Nephron progenitor cell (in vitro differentiated cells): ENCODE measurements at places on chromosomes 5 and 9.
A peak's percentile ranks its signal among the peaks of the same experiment; 100 is the strongest.

DNA sequence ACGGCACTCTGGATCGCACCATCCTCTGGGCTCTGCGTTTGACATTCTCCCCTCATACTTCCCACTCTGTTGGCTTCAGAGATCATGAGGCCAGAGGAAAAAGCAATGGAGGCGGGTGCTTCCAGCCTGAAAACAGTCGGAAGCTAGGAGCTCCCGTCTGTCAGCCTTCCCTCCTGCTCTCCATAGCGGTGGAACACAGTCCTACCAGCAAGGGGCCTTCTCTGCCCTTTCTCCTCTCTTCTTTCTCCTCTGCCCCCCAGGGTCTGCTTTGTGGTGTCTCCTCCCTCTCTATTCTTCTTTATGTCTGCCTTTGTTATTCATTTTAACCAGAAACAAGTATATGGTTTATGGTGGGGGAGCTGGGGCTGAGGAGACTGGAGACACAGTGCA is 152.5 kb upstream of the NFIB start:
- DNase-seq = no peak

- DNase-seq = no peak
Measured at GRCh38 chr5:88724201-88724600, 158.8 kb downstream of the MEF2C start.

GRCh38 chr9:100013573-100013972 is 85.2 kb downstream of the ERP44 start:
- no peak for DNase-seq

DNA sequence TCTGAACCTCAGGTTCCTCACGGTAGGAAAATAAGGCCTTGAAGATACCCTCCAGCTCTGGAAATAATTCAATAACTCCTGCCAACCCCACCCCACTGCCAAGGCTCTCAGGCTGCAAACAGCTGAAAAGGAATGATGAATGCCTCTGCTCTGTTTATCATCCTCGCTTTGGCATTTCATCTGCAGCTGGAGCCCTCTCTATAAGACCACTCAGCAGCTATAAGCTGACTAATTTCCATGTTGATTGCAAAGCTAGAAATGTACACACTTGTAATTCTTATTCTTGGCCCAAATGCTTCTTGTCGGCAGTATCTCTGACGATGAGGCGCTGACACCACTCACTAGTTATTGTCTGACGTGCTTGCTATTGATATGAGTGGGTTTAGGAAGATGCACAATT is 408.4 kb upstream of the NMUR2 start:
- DNase-seq = no peak

DNA sequence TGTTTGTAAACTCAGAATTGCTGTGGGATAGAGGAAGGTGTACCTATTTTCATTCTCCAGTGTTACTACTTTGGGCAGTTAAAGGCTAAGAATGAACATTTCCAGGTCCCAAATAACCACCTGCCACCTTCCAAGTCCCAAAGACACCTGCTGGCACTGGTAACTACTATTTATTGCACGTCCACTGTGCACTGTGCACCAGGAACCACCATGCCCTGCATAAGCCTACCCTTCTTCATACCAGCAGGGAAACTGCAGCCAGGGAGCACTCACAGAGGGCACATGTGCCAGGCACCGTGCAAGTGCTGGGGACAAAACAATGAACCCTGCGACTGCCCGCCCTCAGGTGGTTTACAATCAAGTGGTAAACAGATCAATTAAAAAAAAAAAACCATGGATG is 34.9 kb downstream of the RAPGEF1 start:
- no peak for DNase-seq

GRCh38 chr5:169974121-169974770 is 6.0 kb downstream of the INSYN2B start:
- no peak for DNase-seq

GRCh38 chr9:123820139-123820538 is 109.8 kb downstream of the DENND1A start:
- no peak for DNase-seq

- no peak for DNase-seq
Measured at GRCh38 chr9:110410961-110411360, 73.3 kb upstream of the TXNDC8 start.

GRCh38 chr9:70475211-70475610 is 60.8 kb upstream of the KLF9 start:
- peak; percentile 14 for DNase-seq

- no peak for DNase-seq
Measured at GRCh38 chr5:149297340-149298025, 25.8 kb downstream of the AFAP1L1 start.

- no peak for DNase-seq
Measured at GRCh38 chr5:84985148-84985547, 600.5 kb upstream of the EDIL3 start.

DNA sequence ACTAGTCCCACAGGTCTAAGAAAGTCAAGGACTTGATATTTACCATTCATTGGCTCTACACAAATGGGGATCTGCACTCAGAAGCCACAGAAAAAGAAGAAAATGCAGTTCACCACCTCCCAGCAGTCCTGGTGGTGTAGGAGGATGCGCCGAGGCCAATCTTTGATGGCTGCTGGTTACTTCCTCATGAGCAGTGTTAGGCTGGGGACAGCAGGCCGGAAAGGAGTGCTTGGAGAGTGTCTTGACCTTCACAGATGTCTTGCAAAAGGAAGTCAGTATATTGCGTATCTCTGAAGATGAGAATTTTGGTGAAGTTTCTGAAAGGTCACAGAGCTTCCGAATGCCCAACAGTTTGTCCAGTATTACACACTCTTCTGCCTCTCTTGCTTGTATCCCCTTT is 597.0 kb downstream of the EBF1 start:
- DNase-seq = no peak

DNA sequence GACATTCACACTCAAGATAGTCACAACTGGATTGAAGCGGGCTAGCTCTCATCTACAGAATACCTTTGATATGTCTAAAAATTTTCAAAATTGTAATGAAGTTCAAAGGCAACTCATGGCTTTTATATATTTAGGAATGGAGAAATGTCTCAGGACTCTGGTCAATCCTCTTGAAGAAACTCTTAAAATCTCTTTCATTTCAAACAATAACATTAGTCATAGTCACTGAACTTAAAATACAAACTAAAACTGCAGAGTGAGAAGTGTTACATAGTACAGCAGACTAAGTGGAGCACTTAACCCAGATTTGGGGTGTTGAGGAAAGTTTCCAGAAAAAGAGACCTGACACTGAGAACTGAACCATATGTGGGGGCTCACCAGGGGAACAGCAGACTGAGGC is 20.7 kb downstream of the FANCC start:
- no peak for DNase-seq

DNA sequence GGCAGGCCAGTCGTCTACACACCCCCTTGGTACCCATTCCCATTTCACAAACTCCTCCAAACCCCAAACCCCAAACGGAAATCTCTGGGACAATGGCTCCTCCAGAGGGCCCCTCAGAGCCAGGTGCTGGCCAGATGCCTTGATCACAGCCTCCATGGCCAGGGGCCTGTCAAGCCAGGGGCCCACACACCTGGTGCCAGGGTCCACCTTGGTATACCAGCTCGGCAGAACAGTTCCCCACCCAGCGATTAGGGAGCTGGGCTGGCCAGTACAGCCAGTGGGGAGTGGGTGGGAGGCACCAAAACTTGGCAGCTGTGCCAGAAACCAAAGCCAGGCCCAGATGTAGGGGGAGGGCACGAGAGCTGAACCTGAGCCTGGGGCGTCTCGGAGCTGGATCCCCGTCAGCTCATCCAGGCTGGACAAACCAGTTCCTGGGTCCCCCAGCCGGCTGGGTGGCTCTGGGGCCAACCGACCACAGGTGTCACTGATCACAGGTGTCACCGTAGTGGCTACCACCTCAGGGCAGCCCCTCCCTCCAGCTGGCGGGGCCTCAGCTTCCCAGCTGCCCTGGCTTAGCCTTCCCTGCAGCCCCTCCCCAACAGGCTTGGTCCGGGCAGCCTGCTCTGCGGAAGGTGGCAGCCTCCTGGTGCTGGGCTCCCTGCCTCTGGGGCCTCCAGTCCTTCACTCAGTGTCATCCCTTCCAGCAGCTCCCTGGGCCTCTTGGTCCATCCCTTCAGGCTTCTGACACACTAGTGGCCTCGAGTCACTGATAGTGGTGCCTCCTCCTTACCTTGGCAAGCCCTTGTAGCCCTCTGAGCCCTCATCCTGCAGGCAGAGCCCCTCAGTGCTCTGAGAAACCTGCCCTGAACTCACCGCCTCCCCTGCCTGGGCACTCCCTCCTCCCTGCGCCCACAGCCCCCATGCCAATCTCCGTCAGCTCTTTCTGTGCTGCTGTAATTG is 6.6 kb upstream of the RMND5B start:
- DNase-seq = no peak

GRCh38 chr9:96423322-96423984 is 5.3 kb upstream of the ZNF367 start:
- DNase-seq = no peak

GRCh38 chr9:75358846-75359245 is 270.5 kb downstream of the OSTF1 start:
- no peak for DNase-seq

DNA sequence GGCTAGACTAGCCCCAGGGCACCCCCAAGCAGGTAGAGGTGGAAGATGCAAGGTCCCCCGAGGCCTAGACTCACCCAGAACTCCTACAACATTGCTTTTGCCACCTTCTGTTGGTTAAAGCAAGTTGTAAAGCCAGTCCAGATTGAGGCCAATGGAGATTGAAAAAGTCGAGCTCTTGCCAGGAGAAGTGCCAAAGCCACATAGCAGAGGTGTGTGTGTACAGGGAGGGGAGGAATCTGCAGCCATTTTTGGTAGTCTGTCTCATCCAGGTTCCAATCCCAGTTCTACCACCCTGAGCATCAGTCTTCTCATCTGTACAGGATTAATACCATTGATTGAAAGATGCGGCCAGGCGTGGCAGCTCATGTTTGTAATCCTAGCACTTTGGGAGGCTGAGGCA is 12.3 kb upstream of the URM1 start:
- no peak for DNase-seq

GRCh38 chr5:149583394-149583793 is 2.1 kb downstream of the ARHGEF37 start:
- no peak for DNase-seq

DNA sequence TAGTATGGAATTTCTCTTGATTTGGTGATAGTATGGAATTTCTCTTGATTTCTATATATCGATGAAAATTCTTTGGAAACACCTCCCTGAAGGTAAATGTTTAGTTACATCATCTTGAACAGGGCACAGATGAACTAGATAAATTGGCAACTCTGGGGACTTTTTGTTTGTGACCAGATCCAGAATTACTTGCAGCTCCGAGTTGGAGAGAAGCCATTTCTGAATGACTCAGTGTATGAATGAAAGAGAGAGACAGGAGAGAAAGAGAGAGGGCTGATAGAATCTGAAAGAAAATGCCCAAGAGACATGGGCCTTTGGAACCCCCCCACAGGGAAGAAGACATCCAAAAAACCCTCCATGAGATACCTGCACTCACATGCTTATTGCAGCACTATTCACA is 14.1 kb downstream of the TNFSF15 start:
- DNase-seq = no peak

- DNase-seq = no peak
Measured at GRCh38 chr9:136750526-136750925, 2.2 kb upstream of the LCN6 start.

GRCh38 chr9:137657606-137658005 is 38.8 kb downstream of the EHMT1 start:
- no peak for DNase-seq

DNA sequence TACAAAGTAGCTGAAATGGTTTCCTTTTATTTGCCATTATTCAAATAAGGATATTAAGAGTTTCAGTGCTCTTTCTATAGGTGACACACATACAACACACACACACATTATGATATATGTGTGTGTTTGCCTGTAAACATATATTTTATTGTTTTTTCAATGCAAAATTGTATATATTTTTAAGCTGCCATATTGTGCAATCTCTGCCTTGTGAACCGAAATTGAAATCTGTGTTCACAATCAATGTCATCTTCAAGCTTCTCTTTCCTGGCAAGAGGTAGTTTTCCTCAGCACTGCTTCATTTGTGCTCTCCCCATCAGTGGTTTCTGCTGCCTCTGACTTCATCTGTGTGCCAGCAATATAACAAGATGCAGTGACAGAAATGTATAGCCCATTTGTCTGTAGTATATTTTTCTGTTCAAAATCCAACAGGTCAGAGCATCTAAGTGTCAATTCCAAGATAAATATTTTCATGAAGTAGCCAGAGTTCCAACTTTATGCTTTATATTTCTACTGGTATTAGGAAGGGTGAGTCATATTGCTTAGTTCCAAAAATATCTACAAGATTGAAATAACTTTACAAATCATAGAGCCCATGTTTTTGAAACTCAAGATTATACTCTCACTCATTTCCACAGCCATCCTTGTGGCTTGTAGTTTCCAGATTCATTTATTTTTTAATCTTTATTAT is 1704.8 kb upstream of the CDH9 start:
- no peak for DNase-seq

DNA sequence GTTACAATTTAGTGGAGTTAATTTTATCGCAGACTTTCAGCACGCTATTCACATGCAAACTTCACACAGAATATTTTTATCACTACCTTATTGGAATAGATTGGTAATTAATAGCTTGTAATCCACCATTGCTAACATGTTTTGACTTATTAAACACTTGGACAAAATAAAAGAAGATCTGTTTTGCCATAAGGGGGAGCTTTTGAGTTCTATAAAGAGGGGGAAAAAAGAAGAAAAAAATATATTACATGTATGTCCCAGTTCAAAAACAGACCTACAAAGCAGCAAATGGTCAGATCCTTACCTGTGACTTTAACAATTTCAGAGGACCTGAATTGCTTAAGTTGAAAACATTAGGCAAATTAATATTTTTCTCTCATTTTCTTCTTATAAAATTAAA is 1.2 kb upstream of the PAPPA start:
- no peak for DNase-seq

GRCh38 chr9:89036891-89037290 is 45.6 kb downstream of the S1PR3 start:
- no peak for DNase-seq

- no peak for DNase-seq
Measured at GRCh38 chr9:93237540-93237939, 53.6 kb downstream of the WNK2 start.

GRCh38 chr5:127804886-127805426 is 101.8 kb downstream of the CCDC192 start:
- no peak for DNase-seq

DNA sequence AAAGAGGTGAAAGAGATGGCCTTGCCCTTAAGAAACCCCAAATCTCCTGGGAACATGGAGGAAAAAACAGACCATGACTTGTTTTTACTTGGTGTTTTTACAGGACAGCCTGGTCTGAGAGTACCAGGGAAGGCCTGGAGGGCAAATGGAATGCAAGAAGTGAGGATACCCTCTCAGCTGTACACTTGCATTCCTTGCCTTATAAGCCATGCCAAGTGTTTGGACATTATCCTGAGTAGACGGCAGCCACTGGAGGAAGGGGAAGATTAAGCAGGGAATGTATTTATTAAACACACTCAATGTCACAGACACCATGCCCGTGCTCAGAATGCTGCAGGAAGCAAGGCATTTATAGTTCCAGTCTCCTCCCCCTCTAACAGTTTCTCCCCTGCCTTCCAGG is 581.4 kb downstream of the CDK5RAP2 start:
- DNase-seq = no peak

- no peak for DNase-seq
Measured at GRCh38 chr5:120926471-120926870, 462.4 kb downstream of the PRR16 start.

- no peak for DNase-seq
Measured at GRCh38 chr9:12224449-12224848, 468.7 kb upstream of the TYRP1 start.
